ENCODE measurements at places on chromosomes 4 and X.

GRCh38 chrX:74178536-74178935 is 125.4 kb upstream of the ZCCHC13 start:
- DNase-seq: no peak

- no peak for DNase-seq
Observed at GRCh38 chr4:141254326-141254725, 33.6 kb downstream of the ZNF330 start.

GRCh38 chr4:101208171-101208570 is 139.2 kb downstream of the PPP3CA start:
- DNase-seq: no peak

DNA sequence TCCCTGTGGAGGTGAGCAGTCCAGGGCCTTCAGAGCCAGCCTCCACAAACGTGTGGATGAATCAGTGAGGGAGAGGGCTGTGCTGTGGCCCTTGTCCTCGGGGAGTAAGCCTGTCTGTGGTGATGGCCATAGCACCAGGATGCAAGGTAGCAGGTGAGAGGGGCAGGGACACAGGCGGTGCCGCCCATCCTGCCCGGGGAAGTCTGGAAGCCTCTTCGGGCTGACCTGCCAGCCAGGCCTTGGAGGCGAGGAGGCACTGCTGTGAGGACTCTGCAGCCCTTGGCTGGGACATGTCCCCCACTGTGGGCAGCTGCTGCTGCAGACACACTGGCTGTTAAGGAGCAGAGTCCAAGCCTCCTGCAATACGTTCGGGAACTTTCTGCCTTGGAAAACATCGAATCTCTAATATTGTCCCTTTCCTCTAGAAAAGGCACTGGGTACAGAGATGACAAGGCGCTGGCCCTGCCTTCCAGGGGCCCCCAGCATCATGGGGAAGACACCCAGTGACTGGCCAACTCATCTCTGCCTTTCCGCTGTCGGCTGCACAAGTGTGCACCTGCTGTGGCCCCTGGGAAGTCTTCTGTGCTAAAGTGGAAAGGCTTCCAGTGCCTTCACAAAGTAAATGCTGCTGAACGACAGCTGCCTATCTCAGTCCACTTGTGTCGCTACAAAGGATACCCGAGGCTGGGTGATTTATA is 101.4 kb downstream of the ADRA2C start:
- DNase-seq: no peak

DNA sequence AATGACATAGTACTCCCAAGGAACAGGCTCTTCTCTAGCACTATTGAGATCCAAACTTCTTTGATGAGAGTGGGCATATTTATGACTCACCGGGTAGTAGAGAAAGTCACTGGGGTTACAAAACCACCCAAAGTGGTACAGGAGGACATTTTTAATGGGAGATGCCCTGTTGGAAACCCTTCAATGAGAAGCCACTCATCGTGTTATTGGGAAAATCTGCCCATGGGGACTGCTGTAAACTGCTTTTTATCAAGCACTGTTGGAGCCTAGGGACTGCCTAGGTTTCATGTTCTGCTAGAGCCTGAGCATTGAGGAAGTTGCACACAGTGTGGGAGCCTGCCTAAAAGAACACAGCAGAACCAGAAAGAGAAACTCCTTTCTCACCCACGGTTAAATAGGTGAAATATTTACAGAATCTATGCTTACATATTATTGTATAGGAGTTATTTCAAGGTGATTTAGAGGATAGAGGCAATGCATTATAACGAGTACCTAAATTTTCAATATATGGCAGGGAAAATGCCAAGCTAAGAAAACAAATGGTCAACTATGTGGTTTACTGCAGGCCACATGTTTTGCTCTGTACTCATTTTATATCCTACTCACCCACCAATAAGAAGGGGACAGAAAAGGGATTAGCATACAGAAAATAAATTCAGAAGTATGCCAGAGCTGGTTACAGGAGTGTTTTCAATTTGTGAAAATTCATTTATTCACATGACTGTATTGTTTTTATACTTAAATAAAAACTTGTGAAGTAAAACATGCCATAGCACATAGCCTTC is 559.1 kb downstream of the FSTL5 start:
- DNase-seq: no peak

- peak; percentile 67 for DNase-seq
Observed at GRCh38 chr4:77095101-77095821, 19.5 kb upstream of the CCNI start.

DNA sequence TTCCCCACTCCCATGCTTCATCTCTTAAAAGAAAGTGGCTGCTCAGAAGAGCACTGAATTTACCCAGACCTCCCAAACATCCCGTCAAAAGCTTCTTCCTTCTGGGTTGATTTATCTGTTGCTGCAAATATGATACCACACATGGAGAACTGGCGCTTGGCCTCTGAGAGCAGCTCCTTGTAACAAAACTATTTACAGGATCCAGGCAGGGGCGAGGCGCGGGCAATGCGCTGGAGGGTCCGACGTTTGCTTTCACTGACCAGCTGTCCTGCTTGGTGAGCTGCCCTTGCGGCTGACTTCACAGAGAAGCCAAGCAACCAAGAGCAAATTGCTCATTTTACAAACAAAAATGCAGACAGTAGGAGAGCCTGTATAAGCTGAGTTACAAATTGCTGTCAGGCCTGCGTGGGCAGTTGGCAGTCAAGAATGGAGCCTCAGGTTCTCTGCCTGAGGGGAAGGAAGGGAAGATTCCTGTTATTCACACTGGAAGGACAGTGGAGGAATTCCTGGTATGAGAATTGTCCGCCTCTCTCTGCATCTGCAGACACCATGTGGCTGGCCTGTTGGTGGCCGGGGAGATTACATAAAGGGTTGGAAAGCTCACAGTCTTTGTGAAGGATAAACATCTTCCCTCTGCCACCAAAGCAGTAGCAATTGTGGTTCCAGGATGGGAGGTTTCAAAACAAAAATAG is 192.2 kb upstream of the LEF1 start:
- DNase-seq: no peak

DNA sequence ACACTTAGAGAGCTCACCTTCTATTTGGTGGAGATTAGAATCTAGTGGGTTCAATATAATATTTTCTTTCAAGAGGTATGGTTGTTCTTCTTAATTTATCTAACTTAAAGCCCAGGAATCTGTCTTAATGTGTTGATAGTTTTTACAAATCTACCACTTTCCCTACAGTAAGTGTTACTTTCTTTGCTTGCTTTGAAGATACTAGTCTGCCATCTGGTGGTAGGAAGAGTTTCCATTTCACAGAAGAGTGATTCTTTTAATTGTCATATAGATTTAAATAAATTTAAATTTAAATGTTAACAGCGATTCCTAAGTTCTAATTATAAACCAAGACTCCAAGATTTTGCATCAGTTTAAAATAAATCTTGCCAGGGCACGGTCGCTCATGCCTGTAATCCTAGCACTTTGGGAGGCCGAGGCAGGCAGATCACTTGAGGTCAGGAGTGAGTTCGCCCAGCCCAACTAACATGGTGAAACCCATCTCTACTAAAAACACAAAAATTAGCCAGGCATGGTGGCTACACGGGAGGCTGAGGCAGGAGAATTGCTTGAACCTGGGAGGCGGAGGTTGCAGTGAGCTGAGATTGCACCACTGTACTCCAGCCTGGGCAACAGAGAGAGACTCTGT is 43.5 kb downstream of the NUDT9 start:
- DNase-seq: no peak

DNA sequence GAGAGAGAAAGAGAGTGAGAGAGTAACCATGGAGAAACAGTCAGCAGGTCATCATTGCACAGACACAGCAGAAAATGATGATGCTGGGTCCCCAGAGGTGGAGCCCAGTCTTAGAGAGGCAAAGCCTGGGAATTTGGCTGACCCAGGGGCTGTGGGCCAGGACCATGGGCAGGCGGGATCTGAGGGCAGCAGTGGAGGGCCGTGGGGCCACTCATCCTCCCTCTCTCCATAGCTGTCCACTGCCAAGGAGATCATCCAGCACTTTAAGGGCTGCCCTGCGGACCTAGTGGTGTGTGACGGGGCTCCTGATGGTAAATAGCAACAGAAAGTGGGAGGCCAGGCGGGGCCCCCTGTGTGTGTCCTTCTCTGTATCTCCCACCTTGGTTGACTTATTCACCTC is 2.8 kb downstream of the FTSJ1 start:
- no peak for DNase-seq

DNA sequence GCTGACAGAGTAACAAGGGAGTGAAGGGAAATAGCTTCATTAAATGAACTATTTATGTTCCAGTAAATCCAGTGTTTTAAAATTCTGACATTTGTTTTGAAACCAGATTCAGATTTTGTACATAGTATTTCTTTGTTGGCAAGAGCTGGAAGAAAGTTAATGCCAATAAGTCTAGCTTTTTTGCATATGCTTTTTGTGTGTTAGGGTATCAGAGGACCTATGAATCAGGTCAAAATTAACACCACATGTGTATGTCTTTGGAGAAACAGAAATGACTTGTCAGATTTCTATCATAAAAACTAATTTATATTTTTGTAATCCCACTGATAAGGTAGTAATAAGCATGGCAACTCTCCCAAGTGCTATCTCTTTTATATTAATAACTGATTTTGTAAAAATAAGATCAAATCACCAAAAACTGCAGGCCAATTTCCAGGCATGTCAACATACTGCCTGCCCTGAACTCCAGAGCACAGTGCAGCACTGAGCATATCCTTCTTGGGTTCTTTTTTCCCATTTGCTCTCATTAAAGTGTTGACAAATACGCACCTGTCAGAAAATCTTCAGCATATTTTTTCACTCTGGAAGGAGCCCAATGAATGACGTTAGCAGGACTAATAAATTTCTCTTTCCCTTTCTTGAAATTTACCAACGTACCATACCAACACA is 65.5 kb downstream of the SH3RF1 start:
- DNase-seq: no peak

GRCh38 chrX:103730147-103730795 is 19.6 kb downstream of the TMEM31 start:
- no peak for DNase-seq

GRCh38 chr4:60745800-60746571 is 454.1 kb upstream of the ADGRL3 start:
- no peak for DNase-seq

- no peak for DNase-seq
Observed at GRCh38 chrX:3206314-3206713, 140.1 kb downstream of the MXRA5 start.

- no peak for DNase-seq
Observed at GRCh38 chr4:137572163-137572562, 39.9 kb upstream of the PCDH18 start.

DNA sequence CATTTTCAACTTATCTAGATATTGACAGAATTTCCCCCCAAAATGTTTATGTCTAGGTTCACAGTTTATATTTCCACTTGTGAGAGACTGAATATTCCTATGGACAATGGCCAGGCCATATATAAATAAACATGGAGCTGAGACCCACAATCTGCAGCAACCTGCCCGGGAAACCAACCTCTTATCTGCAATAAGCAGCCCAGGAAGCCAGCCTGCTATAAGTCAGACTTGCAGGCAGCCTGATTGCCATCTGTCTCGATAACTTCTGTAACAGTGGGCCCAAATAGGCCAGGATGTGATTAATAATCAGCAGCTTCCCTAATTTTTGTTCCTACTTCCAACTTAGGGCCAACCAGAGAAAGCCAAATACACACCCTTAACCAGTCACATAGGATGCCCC is 5.2 kb upstream of the NAP1L5 start:
- DNase-seq: no peak

GRCh38 chrX:2910109-2910508 is 19.0 kb downstream of the ARSD start:
- DNase-seq: no peak

- no peak for DNase-seq
Observed at GRCh38 chrX:6120329-6120728, 108.3 kb downstream of the NLGN4X start.

All from stimulated activated naive CD4-positive, alpha-beta T cell treated with Interleukin-2 at 50 U/mL for 16 hours (primary cell).